SJCRH30 (cell line): ENCODE measurements at places on chromosomes 2 and 18. TPM values are rescaled to one million over a fixed set of nuclear protein-coding genes. Genes with fewer than 3 reads are reported as not detected.

MOCOS gene
- total RNA-seq, result 0.05 TPM in 1 of 2 replicates, not detected in the other

LYG1 gene
- 0.61 and 1.3 TPM in 2 replicates for total RNA-seq

E2F6 gene
- 32.2 and 40.9 TPM in 2 replicates for total RNA-seq

- no peaks in the 10 kb centered on the region for H3K27me3 ChIP-seq
- no peak overlapping the region for H3K27ac ChIP-seq
- H3K4me1 ChIP-seq, result peaks cover 3% of the 10 kb centered on the region; the same call in 1 of the 2 replicates
These were observed 279.6 kb downstream of the CYRIA start for GRCh38 chr2:16386031-16386430.
